Foreskin keratinocyte (primary cell): ENCODE measurements at places on chromosomes 6 and 20. TPM values are rescaled to one million over a fixed set of nuclear protein-coding genes. Genes with fewer than 3 reads are reported as not detected.

Gene HRH3
- not detected in 2 replicates for total RNA-seq

Gene EDN1
- total RNA-seq: 26.5 and 39.6 TPM in 2 replicates

Gene MARCKS
- total RNA-seq: 52.6 and 57.8 TPM in 2 replicates

Gene RIPOR3
- total RNA-seq: 0.07 TPM in 2 replicates

Gene PRR18
- total RNA-seq: not detected in 2 replicates

Gene BLCAP
- total RNA-seq: 80.5 and 82.5 TPM in 2 replicates

Gene RAD21L1
- total RNA-seq: not detected in 2 replicates

Gene KIZ
- total RNA-seq: 13.7 and 17.8 TPM in 2 replicates

Gene TP53TG5
- total RNA-seq: not detected in 2 replicates
